ENCODE measurements at places on chromosomes 7 and 10.
A peak's percentile ranks its signal among the peaks of the same experiment; 100 is the strongest.

GRCh38 chr10:132468651-132469050 lies 68.9 kb upstream of the INPP5A start:
- DNase-seq, result peak; percentile 2

DNA sequence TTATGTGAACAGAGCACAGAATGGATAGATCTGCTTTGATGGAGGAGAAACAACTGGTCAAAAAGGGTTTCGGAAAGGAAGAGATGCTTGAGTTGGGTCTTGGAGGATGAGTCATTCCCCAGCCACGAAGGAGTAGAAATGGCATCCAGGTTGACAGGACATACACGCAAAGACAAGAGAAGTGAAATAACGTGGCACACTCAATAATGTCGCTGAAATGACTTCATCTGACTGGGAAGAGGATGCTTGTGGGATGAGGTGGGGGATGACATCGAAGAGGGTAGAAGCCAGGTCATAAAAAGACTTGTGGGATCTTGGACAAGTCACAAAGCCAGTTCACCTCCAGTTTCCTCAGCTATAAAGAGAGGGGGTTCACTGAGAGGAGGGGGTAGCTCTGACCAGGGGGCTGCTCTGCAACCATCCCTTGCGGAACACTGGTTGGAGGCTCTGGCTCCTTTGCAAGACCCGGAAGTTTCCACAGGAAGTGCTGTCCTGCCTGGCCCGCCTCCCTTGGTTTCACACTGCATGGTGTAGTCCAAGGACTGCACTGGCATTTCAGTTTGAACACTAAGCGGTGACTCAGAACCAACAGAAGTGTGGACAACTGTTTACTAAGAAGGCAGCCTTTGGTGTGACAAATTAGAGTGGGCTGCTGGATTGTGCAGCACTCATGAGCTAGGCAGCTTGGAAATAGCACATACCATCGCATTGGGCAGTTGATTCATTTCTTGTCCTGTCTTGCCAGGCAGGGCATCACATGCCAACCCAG lies 189.9 kb upstream of the ADO start:
- DNase-seq, result no peak

DNA sequence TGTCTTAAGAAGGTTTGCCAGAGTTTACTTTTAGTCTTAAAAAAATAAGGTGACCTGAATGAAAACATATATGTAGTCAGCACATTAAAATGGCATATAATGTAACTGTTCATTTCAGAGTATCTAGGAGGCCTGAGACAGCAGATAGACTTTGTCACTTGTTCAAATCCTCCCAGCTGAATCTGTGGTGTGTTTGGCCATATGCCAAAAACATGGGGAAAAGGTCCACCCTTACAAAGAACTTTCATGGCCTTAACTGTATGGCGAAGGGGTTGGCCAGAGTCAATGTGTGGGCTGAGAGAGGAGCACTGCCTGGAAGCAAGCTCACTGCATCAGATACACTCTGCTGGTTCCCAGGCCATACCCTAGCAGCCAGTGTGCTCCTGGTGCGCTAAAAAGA lies 113.7 kb downstream of the ALOX5 start:
- DNase-seq, result no peak

DNA sequence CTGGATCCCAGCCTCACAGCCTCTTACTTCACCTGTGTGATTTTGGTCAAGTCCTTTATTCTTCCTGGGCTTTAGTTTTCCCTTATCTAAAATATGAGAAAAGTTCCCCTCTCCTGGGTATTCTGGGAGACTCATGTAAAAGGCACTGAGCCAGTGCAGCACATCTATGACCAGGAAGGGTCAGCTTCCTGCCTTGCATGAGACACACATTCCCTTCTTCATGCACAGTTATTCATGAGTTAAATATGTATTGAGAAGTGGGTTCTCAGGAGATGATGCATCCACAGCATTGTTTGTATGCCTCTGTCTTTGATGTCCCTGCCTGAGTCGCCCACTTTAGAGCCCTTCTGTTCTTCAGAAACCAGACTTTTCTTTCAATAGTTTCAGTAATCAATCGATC lies 33.3 kb downstream of the EGFR start:
- DNase-seq, result no peak

DNA sequence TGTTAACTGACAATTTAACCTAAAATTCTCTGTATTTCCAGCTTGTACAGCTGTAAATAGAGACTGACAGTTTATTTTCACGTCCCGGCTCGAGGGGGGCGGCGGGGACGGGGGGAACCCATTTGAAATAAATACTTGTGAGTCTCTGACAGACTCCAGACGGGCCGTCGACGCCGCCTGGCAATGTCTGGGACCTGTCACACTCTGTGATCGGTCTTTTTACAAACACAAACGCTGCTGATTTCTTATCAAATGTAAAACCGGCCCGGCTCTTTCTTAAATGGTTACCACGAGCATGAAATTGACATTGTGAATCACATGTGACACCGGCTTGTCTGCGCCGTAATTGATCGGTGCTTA lies 57.0 kb downstream of the UNCX start:
- no peak for DNase-seq

- no peak for DNase-seq
Observed at GRCh38 chr7:17743316-17743715, 197.0 kb downstream of the SNX13 start.

- no peak for DNase-seq
Observed at GRCh38 chr10:58180666-58181065, 87.0 kb downstream of the IPMK start.

GRCh38 chr10:129078346-129078745 lies 388.7 kb upstream of the MGMT start:
- no peak for DNase-seq

DNA sequence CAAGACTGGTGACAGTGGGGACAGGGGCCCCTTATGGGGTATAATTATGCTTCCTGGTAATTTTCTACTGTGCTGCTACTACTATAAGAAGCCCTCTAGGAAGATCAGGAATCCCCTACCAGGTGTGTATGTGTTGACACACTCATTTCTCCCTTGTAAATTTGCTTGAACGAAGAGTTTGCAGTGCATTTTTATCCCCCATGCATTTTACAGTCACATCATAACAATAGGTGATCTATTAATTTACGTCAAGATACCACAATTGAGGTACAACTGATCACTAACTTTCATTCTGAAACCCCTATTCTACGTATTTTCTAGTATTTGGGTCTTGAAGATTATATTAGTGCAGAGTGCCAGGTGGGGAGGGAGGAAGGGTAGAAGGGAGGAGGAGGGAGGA lies 252.2 kb downstream of the NSUN6 start:
- no peak for DNase-seq

DNA sequence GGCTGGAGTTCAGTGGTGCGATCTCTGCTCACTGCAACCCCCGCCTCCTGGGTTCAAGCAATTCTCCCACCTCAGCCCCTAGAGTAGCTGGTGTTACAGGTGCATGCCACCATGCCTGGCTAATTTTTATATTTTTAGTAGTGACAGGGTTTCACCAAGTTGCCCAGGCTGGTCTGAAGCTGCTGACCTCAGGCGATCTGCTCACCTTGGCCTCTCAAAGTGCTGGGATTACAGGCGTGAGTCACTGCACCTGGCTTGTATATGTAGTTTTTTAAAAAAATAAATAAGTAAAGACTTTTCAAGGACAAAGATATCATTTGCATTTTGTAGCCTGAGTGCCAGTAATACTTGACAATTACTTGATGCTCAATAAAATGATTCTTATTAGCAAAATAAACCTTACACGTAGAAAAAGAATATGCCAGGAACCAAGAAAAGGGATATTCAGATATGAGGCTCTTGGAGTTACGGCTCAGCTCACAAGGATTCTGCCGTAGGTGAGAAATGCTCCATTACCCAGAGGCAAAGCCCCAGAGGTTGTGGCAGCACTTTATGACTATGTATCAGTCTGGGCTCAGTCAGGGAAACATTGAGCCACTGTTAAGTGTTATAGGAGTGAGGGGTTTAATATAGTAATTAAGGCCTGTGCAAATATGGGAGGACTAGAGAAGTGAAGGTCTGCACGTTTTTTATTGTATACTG lies 98.5 kb downstream of the TPST1 start:
- no peak for DNase-seq

DNA sequence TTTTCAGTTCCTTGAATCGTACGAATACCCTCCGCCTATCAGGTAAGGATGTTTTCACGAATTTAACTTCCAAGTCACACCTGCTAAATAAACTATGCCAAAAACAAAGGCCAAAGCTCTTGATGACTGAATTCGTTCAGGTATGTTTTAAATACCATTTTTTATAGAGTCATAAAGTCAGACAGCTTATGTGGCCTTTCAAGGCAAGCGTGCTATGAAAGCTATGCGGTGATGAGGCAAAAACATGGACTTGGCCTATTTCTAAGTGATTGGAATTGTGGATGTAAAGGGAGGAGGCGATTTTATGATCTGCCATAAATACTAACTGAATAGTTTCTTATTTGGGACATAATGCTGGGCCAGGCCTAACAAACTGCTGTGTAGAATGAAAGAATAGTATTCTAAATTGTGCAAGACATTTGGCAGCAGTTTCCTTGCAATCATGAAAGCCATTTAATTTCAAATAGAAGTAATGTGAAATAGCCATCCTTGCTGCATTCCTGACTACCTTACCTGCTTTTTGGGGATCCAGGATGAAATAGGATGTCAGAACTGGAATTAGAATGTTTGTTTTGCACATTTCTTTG lies 14.0 kb downstream of the SLC39A12 start:
- DNase-seq, result no peak

DNA sequence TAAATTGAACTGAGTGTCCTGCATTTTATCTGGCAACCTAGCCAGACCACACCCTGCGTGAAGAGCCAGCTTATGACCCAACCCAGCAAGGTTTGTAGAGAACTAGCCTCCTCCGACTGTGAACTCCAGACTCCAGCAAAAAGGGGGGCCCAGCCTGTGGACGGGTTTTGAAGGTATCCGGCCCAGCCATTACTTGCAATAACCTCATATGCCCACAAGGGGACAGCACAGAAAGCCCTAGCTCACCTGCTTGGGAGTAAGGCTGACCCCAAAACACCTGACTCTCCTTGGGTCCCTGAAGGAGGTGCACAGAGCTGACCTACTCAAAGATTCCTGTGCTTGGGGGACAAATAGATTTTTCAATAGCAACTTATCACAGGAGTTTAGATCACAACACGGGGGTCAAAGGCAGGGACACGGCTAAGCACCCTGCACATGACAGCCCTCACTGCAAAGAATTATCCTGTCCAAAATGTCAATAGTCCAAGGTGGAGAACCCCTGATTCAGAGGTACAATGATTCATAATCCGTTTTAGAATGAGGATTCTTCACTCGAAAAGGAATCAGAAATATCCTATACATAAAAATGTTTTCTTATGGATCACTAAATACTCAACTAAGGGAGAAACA lies 4.6 kb downstream of the TRPV6 start:
- DNase-seq, result peak; percentile 48

- no peak for DNase-seq
Observed at GRCh38 chr10:105041956-105042355, 400.9 kb downstream of the SORCS3 start.

GRCh38 chr7:151565541-151565940 lies 45.8 kb upstream of the RHEB start:
- DNase-seq, result no peak

- no peak for DNase-seq
Observed at GRCh38 chr10:639001-639750, 50.3 kb downstream of the DIP2C start.

- DNase-seq, result no peak
Observed at GRCh38 chr7:111027396-111027795, 63.5 kb upstream of the LRRN3 start.

- no peak for DNase-seq
Observed at GRCh38 chr10:34999532-34999931, 90.6 kb downstream of the CUL2 start.
